Muscle of arm (tissue), 14 donors: ENCODE measurements at places on chromosomes 7 and 10.

DNA sequence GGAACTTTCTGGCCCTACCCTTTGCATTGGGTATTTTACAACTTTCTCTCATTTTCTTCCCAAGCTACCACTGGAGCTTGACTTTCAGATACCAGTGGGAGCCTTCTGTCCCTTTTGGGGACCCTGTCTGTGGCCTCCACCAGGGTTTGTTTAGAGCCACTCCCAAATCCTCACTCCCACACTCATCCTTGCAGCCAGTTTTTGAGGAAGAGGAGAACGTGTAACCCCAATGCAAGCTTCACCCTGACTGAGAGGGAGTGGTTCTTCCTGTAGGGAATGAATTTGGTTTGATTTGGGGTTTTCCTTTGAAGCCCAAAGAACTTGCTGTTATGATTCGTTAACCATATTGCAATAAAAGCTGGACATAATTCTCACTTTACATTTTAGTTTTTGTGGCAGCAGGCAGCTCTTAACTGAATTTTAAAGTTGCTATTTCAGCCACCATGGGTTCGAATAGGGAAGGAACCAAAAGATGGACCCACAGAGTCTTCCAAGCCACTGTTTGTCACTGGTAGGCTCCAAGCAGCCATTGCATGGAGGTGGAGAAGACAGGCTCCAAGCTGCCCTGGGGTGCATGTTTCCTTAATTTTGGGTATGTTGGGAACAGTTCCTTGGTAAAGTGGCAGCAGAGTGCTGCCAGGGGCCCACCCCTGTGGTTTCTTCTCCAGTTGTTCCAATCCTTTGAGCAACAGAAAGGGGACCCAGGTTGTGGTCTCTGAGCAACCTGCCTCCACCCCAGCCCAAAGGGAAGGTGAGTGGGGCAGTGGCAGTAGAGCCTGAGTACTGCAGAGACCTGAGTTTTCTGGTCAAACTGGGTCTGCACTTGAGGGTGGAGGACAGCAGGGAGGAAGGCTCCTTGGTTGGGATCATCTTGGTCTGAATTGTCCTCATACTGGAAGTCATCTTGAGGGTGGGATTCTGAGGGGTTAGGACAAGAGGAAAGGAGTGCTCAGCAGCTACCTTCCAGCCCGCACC, 5.1 kb downstream of the EVX1 start:
- no peak for DNase-seq

DNA sequence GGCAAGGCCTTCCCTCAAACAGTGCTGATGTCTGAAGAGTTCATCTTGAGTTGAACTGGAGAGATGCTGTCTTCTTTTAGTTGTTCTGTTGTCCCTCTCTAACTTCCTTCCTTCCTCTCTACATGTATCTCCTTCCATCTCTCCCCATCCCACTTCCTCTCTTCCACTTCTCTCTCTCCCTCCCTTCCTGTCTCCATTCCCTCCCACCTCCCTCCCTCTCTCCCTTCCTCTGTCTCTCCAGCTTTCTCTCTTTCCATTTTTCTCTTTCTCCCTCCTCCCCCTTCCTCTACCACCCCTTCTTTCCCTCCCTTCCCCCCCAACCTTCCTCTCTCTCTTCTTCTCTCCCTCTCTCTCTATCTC, 40.7 kb upstream of the TNS3 start:
- DNase-seq, result no peak

DNA sequence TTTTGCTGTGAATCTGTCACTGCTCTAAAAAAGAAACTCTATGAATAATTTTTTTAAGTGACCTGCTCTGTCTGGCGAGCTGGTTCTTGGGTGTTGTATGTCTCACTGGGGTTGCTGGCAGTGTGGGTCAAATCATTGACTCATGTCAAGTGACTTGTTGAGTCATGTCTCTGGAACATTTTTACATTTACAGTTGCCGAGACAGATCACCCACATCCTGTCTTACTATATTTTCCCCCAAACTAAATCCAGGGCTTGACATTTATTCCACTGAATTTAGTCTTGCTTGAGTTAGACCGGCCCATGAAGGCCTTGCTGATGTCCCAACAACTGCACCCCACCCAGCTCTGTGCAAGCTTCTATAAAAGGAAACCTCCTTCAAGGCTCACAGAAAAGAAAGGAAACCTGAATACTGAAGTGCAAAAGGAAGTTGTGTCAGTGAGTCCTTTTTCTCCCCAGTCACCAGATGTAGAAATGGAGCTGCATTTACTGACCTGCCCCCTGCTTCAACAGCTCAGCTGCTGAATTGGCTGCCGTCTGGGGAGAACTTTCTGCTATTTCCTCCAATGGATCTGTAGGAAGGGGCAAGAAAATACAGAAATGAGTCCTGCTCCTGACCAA, 290.3 kb downstream of the TNS3 start:
- DNase-seq, result no peak

DNA sequence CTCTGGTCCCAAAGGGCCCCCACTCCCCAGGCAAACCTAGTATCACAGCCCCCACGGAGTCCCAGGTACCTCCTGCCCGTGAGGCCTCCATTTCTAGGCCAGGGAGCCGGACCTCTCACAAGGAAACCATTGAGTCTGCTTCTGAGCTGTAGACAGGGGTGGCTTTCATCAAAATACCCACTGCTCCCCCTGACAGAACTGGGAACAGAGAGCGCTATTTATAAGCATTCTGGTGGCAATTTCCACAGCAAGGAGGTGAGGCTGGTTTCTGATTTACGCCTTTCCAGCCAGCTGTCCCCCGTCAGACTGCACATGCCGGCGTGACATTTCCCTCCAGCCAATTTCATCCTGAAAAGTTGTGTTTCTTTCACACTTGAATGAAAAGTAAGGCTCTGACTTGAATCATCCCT, 407.5 kb upstream of the PRKCQ start:
- DNase-seq, result no peak

DNA sequence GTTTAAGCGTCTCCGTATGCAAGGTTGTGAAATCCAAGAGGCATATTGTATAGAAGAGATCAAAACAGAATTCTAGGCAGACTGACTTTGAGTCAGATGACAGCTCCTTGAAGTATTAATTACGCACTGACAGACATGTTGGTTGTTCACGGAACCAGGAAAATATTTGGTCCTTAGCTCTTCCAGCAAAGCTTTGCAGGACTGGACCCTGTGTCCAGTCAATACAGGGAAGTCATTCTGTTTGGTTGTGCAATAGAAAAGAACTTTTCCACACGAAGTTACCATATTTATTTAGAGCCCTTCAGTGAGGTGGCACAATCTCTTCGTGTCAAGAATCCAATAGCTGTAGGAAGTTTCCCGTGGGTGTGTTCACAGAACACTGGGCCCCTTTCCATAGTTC, 205.3 kb downstream of the ARHGAP21 start:
- no peak for DNase-seq

- no peak for DNase-seq
These were observed 337.2 kb downstream of the C7orf25 start for GRCh38 chr7:42574685-42575084.

DNA sequence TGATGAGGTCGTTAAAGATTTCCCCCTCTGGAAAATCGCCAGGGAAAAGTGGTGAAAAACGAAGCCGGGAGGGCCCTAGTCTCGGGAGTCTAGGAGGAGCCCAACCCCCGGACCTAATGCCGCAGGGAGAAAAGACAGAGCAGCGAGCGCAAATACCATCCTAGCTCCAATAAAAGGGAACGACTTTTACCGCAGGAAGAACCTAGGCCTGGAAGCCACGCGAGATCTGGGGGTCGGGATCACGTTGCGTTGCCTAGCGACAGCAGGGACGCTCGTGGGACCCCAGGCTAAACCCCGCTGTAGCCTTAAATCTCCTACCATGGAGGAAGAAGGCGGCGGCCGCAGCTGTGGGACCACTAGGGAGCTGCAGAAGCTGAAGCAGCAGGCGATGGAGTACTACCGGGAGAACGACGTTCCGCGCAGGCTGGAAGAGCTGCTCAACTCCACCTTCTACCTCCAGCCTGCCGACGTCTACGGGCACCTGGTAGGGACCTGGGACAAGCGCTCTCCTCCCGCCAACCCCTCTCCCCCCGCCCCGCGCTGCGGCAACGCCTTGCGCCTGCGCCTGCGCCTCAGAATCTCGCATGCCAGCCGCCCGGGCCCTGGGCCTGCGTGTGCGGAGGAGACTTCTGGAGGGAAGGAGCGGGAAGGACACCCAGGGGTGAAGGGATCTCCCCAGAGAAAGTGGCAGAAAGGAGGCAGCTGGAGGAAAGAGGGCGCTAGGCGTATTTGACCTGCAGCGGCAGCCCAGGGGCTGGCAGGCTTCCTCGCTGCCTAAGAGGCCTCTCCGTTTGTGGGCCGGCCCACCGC, at the start of gene ENO4:
Gene ENO4, plus strand, starts transcription at position 252 of the 810 bp plus-strand sequence. Its CDS starts 68 bp downstream, at position 320.
- DNase-seq, result peak; percentile 88

DNA sequence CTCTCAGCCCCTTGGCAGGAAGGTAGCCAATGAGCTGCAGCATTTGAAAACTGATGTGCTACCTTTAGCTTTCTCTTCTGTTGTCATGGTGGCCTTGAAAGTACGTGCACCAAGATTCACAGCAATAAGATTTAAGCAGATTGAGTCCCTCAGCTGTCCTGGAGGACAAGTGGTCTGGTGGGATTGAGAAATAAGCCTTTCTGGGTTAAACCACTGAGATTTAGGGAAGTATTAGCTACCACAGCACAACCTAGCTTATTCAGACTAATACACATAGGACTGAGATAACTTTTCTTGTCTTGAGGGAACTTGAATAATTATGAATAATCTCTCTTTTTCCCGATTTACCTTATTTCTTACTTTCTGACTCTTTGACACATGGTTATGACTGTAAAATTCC, 324.0 kb downstream of the PTEN start:
- DNase-seq, result no peak

DNA sequence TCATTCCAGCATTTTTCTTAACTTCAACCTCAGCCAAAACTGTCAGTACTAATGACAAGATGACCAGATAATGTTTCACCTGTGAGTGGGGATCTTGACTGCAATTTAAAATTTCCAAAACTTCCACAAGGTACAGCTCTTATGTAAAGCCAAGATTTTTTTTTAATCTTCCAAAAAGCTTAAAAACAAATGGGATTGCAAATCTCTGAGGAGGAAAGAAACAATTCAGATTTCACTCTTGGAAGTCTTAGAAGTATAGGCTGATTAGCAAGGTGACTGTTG, 90.2 kb downstream of the AGMO start:
- no peak for DNase-seq
